ENCODE measurements at places on chromosomes 3 and 15.

DNA sequence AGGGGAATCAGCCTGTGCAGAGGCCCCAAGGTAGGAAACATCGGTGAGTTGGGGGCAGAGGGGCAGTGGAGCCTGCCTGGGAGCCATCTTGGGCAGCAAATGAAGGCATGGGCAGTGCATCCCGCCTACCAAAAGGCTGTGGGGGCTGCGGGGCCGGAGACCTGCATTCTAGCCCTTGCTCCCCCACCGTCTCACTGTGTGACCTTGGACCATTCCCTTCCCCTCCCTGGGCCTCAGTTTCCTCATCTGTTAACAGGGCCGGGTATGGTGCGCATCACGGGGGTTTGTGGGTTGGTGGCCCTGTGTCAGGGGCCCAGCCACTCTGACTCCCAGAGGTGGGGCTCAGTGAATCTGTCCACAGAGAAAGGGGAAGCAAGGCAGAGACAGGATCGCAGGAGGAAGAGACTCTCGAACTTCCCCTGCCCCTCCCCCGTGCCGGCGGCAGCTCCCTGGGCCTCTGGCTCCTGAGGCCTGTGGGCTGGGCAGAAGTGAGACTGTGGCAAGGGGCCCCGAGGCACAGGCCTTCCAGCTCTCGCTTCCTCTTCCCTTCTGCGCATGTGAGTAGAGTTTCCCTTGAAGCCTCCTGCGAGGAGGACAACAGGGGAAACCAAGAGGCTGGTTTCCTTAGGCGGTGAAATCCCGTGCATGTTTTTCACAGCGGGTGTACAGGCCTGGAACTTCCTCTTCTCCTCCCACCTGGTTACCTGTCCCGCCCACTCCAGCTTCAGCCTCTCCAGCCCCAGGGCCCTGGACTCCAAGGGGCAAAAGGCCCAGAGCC is 42.9 kb downstream of the IDH2 start:
- peak; percentile 49 for DNase-seq

- DNase-seq, result no peak
Measured at GRCh38 chr15:70566047-70566835, 197.1 kb downstream of the UACA start.

- no peak for DNase-seq
Measured at GRCh38 chr3:119420196-119420595, 43.2 kb downstream of the TMEM39A start.

DNA sequence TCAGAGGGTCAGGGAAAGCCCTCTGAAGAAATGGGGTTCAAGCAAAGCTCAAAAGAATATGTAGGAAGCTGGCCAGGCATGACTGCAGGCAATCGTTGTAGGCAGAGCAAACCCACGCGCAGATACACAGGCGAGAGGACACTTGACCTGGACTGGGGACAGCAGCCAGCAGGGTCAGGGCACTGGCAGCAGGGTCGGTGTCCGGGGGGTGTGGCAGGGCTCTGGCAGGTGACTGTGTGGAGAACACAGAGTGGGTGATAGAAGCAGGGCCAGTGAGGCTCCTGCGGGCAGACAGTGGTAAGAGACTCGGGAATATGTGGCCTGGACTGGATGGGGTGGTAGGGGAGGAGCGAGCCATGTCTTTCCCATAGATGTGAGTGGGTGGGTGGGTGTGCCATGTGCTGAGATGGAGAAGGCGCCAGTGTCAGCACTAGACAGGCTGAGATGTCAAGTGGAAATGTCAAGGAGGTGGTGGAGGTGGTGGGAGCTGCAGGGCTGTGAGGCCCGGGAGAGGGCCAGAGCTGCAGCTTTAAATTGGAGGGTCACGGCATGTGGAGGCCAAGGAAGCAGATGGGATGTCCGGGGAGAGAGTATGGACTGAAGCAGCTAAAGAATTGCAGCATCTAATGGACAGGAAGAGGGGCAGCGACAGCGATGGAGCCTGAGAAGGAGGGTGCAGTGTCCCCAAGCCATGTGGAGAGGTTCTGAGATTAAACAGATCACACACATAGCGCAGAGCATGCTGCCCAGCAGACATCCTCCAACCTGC is 13.4 kb downstream of the TMEM43 start:
- no peak for DNase-seq

DNA sequence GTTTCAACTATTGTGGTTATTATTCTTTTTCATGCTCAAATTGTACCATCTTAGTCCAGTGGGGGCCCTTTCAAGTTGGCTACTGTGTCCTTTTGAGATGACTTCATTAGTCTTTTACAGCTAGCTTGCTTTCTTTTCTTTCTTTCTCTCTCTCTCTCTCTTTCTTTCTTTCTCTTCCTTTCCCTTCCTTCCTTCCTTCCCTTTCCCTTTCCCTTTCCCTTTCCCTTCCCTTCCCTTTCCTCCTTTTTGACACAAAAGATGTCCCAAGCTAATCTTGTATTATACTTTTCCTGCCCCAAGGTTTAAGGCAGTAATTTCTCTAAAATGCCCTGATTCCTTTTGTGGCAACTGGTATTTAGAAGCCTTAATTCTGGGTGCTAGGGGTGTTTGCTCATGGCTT is 213.0 kb upstream of the TBC1D5 start:
- no peak for DNase-seq

GRCh38 chr15:68833700-68834331 is 13.1 kb upstream of the ANP32A start:
- no peak for DNase-seq

- no peak for DNase-seq
Measured at GRCh38 chr3:160569894-160570652, 4.7 kb upstream of the KPNA4 start.

- DNase-seq, result no peak
Measured at GRCh38 chr3:159045279-159045885, 243.5 kb downstream of the MFSD1 start.

GRCh38 chr15:68725736-68726135 is 95.0 kb downstream of the ANP32A start:
- DNase-seq, result no peak

DNA sequence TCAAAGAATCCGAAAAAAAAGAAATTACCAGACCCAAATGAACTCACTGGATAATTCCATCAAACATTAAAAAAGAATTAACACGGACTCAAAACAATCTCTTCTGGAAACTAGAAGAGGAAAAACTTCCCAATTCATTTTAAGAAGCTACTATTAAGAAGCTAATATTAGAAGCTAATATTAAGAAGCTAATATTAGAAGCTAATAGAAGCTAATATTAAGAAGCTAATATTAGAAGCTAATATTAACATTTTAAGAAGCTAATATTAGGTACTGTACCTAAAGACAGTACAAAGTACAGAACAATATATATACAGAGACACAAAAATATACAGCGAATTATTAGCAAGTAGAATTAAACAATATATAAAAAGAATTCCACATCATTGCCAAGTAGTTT is 35.9 kb downstream of the HERC2 start:
- DNase-seq, result no peak

- no peak for DNase-seq
Measured at GRCh38 chr15:87357637-87358313, 898.8 kb downstream of the NTRK3 start.

- DNase-seq, result no peak
Measured at GRCh38 chr3:134956395-134956794, 161.3 kb downstream of the EPHB1 start.

- DNase-seq, result no peak
Measured at GRCh38 chr3:112709911-112710310, 69.0 kb upstream of the CCDC80 start.

DNA sequence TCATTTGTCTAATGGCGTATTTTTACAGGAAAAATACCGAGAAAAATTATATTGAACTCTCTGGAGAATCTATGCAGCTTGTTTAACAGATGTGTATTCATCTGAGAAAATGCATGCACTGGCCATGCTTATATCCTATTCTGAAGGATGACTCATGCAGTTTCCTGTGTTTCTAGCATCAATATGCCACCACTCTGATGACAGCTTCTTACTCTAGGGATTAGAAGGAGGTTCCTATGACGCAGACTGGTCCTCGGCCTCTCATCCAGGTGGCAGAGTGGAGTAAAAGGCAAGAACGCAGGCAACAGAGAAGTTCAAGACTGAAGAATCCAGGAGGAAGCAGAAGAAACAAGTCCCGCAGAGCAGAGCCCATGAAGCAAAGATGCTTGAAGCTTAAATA is 910.0 kb upstream of the ROBO1 start:
- no peak for DNase-seq

DNA sequence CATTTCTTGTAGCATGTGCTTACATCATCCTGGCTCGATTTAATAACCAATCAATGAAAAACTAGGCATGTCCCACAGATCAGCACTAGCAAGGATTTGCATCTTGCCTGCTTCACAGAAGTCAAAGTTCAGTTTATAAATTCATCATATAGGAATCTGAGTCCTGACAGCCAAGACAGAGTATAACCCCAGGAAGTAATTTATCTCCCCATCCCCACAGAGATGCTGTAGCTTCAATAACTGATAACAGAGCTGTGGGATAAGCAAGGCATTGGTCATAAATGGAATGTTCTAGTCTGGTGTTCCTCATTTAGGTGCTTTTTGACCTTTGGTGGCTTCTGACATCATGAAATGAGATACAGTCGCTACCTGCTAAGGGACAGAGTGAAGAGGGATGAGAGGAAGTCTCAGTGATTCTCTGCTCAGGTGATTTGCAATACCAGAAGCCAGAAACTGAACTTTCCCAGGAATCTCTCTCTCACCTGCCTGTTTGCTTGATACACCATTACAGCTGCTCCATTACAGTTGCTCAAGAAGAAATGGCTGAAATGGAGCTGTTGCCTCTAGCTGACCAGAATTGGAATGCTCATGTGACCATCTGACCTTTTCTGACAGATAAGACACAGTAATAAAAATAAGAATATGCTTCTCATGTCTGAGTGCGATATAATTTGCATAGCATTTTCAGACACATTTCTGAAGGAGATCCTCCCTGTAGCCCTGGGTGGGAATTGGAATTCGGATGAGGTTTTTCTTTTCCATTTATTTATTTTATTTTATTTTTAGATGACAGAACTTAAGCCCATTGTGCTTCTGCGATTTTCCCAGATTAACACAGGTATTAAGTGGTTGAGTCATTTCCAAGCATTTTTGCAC is 217.1 kb upstream of the KCNMB2 start:
- no peak for DNase-seq

DNA sequence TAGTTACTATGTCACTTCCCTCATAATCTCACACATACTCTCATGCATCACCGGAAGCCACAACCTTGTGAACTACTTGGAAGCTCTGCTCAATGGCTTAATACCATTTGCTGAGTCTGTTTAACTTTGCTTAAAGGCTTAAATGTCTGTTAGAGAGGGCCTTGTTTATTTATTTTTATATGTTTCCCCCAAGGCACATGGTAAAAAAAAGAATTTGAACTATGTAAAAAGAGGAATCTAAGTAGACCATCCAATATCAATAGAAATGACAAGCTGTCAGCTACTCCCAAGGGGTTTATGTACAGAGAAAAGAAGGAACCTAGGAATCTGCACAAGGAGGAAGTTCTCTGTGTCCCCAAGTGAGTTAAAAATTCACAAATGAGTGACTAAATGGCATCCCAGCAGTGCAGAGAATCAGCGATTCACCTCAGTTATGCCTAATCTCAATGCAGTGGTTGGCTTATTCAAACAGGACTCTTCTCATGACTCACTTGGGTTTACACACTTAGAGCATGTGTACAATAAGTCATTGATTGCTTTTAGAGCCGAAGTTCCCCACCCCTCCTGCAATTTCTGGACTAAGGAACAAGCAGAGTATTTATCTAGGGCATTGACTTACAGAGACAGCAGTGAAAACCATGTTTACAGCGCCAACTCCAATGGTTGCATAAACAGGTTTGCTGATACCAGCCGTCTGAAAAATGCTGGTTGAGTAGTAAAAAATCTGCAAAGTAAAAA is 24.4 kb downstream of the SLC2A2 start:
- DNase-seq, result no peak

DNA sequence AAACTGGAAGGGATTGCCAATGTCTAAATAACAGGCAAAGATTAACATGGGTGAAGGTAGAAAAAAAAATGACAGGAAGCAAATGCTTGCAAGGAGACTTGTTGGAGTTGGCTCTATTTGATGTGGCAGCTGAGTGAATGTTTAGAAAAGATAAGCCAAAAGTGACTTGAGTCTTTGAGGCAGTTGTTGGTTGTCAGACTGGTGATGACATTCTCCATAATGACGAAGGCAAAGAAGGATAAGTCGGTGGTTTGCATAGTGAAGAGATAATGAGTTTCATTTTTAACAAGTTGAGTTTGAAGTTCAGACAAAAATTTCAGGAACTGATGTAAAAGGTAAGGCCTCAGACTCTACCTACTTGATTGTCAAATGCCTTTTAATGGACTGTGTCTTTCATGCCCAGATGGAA is 704.1 kb upstream of the SGO1 start:
- DNase-seq, result no peak

- DNase-seq, result peak; percentile 13
Measured at GRCh38 chr3:69161587-69162307, 39.4 kb upstream of the LMOD3 start.

GRCh38 chr3:186614597-186615483 is 2.0 kb downstream of the AHSG start:
- DNase-seq, result peak; percentile 42

DNA sequence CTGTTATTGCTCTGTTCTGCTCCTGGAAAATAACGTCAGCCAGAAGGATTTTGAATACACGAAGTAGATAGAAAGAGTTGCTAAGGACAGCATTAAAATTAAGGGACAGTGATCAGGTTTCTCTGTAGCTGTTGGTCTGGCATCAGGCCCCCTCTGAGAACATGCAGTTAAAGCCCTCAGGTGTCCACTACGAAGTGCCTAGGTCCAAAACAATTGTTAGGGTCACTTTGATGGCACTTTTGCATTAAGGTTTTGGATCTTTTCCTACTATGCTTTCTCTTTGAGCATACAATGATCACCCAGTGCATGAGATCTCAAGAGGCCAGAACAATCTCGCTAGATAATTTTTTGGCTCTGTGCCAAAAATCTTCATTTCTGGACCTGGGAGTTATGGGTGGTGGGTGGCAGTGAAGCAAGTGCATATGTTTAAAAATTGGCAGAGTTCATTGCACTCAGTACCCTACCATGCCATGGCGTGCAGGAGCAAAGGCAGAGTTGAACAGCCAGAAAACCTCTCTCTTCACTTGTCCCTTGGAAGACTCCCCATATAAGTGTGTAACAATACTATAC is 797.6 kb downstream of the ROBO2 start:
- DNase-seq, result no peak

DNA sequence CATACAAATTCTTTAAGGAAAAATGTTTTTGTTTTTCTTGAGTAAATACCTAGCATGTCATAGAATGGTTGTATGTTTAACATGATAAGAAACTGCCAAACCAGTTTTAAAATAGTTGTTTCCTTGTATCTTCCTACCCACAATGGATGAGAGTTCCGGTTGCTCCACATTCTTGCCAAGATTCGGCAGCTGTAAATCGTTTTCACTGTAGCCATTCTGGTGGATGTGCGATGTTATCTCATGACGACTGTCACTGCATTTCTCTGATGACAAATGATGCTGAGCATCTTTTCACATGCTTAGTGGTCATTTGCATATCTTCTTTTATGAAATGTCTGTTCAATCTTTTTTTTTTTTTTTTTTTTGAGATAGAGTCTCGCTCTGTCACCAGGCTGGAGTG is 36.6 kb upstream of the SH3GL3 start:
- no peak for DNase-seq

GRCh38 chr15:29162411-29162810 is 107.2 kb downstream of the NSMCE3 start:
- no peak for DNase-seq

DNA sequence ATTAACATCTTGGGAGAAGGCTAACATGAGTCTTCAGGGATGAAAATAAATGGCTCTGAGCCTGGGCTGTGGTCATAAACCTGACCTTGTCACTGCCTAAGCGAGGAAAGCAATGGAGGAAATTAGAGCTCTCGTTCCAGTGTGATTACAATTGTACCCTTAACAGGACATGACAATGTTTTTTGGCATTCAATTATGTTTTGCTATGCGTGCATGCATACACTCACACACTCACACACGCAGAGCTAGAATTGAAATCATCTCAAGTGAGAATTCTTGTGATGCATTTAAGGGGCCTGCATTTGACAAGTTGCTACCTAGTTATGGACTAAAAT is 24.1 kb downstream of the ZNF80 start:
- no peak for DNase-seq
